ENCODE measurements at places on chromosomes 3 and 15. TPM values are rescaled to one million over a fixed set of nuclear protein-coding genes. Genes with fewer than 3 reads are reported as not detected.

DNA sequence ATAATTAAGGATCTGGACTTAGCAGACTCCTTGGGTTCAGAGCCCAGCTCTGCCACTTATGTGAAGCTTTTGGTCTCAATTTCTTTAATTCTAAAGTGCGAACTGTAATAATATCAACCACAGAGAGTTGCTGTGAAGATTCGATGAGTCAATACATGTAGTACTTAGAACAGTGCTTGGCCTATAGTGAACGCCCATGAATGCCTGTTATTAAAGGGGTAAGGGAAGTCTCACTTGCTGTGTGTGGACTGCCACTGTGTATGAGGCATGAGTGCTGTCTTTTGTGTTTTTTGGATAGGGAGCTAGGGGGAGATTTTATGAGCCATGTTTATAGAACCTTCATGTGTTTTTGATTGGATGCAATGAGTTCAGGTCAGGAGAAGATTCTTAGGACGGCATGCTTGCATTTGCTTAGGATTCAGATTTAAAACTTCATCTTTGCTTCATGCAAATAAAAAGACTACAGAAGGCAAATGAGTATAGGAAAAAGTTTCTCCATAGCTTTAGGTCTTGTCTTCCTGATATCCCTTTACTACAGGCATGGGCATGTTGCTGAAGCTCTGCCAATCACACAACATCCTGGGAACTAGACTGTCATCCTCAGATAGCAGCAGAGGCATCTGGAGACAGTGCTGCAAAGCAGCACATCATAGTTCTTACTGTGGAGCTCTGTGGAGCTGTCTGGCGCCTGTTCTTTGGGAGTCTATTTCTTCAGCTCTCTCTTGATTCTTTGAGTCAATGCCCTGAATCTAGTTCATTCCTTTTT lies 50.0 kb downstream of the PLS1 start:
- H3K36me3 ChIP-seq, result no peaks in the 10 kb centered on the region
- H3K27me3 ChIP-seq, result no peaks in the 10 kb centered on the region
- no peak overlapping the region for H3K4me3 ChIP-seq
- DNase-seq, result no peak
- no peak overlapping the region for H3K27ac ChIP-seq

DNA sequence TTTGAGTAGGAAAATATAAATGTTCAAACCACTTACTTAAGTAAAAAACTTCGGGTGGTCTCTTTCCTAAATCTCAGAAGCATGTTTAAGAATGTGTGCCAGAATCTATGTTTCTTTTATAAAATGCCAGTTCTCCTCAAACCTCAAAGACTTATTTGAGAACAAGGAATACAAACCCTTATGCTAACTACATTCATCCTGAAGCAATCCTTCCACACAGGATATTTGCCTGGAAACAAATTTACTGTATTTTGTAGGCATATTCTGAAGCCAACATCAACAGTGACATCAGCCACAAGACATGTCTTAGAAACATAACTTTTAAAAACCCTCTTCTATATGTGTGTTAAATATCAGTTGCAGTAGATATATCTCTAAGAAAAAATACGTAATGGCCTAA lies 1077.0 kb downstream of the ROBO1 start:
- H3K4me1 ChIP-seq, result no peaks in the 10 kb centered on the region
- DNase-seq, result no peak
- H3K27ac ChIP-seq, result no peak overlapping the region
- no peak overlapping the region for H3K4me3 ChIP-seq
- no peaks in the 10 kb centered on the region for H3K36me3 ChIP-seq

GRCh38 chr3:43695863-43696262 lies 5.1 kb downstream of the ABHD5 start:
- peaks cover 5% of the 10 kb centered on the region for H3K4me1 ChIP-seq
- peaks cover under 1% of the 10 kb centered on the region for H3K36me3 ChIP-seq
- H3K27me3 ChIP-seq, result no peaks in the 10 kb centered on the region

- no peaks in the 10 kb centered on the region for H3K4me1 ChIP-seq
- H3K27ac ChIP-seq, result no peak overlapping the region
- H3K36me3 ChIP-seq, result no peaks in the 10 kb centered on the region
- no peak overlapping the region for H3K4me3 ChIP-seq
- no peak for DNase-seq
Observed at GRCh38 chr15:42110367-42110766, 16.0 kb upstream of the PLA2G4D start.

DNA sequence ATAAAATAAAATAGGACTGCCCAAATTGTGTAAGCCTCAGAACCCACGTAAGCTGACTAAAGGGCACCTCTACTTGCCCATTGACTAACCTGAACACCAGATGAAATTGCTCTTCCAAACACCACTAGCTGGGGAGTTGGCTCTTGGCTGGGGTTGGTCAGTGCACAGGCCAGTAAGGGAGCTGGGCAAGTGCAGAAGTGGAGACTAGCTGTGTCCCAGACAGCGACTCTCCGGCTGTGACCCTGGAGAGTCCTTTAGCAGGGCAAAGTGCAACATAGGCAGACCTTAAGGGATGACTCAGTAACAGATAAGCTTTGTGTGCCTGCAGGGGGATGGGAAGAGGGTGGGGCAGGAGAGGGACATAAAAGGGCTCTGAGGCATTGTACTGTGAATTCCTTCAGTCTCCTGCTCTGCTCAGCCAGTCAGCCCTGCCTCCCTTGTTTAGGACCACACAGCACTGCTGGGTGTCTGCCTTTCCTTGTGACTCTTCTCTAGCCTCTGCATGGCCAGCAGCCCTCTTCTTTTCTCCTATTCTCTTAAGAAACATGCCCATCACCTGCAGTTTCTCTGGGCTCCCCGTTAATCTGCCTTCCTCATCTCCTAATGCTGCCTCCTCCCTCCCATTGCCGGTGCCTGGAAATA lies 13.2 kb downstream of the NR1I2 start:
- H3K4me1 ChIP-seq, result no peaks in the 10 kb centered on the region
- no peaks in the 10 kb centered on the region for H3K27me3 ChIP-seq
- no peaks in the 10 kb centered on the region for H3K36me3 ChIP-seq

DNA sequence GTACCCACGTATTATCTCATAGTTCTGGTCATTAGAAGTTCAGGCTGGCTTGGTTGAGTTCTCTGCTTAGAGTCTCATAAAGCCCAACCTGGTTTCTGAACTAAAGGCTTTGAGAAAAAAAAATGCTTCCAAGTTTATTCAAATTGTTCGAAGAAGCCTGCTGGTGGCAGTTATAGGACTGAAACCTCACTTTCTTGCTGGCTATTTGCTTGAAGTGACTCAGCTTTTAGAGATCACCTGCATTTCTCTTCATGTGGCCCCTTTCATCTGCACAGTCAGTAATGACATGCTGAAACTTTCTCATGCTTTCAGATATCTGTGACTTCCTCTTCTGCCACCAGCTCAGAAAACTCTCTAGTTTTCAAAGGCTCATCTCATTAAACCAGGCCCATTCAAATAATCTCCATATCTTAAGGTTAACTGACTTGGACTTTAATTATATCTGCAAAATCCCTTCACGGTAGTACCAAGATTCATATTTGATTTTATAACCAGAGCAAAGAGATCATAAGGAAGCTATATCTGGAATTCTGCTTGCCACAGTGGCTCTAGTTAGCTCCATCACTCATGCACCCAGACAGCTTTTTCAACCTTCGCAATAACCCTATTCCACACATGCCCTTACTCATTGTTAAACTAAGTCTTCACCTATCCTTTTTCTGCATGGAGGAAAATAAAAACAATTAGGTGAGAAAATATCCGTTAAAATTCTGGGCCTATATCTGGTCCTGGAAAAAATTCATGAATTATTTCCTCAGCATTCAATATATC lies 433.8 kb upstream of the CBLB start:
- H3K36me3 ChIP-seq, result no peaks in the 10 kb centered on the region
- H3K27me3 ChIP-seq, result no peaks in the 10 kb centered on the region
- H3K4me3 ChIP-seq, result no peak overlapping the region
- H3K27ac ChIP-seq, result no peak overlapping the region
- no peak for DNase-seq
- peaks cover 3% of the 10 kb centered on the region for H3K4me1 ChIP-seq

DNA sequence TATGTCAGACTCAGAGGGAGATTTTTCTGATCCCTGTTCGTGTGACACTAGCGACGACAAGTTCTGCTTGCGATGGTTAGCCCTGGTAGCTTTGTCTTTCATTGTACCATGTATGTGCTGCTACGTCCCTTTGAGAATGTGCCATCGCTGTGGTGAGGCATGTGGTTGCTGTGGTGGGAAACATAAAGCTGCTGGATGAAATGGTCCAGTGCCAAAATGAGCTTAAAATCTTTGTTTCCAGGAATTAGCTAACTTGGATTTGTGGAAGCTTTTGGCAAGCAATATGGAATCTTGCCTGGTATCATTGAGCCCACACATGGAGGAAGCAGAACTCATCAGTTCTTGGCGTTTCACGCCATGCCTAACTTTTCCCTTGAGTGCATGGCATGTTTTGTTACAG lies 98.8 kb downstream of the SPRED1 start:
- H3K27me3 ChIP-seq, result no peaks in the 10 kb centered on the region
- DNase-seq, result no peak
- peaks cover 3% of the 10 kb centered on the region for H3K36me3 ChIP-seq
- H3K27ac ChIP-seq, result no peak overlapping the region

DNA sequence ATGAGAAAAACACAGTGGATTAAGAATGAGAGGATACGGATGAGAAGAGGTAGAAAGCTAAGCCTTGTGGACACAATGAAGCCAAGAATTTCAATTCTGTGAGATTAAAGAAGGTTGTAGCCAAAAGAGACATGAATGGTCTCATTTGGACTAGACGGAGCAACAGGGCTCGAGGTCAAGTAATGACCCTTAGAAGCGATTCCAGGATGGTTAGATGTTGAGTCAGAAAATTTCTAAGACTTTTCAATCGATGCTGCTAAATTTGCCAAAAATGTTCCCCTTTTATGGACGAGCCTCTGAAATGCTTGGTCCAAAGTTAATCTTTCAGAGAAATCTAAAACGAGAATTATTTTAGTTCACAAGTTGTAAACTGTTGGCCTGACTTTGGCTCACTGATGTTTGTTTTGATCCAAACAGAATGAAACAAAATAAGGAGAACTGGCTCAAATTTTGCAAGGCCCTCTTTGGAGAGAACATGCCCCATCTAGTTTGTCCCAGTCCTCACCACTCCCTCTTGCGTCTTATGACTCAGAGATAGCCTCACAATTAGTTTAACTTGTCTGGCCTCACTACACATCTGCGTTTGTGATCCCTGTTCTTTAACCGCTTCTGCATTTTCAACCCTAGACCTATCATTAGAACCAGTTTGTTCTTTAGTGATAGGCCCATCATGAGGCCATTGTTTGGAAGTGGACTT lies 235.5 kb downstream of the PDZRN3 start:
- no peak for DNase-seq
- H3K27ac ChIP-seq, result no peak overlapping the region
- H3K4me3 ChIP-seq, result no peak overlapping the region

DNA sequence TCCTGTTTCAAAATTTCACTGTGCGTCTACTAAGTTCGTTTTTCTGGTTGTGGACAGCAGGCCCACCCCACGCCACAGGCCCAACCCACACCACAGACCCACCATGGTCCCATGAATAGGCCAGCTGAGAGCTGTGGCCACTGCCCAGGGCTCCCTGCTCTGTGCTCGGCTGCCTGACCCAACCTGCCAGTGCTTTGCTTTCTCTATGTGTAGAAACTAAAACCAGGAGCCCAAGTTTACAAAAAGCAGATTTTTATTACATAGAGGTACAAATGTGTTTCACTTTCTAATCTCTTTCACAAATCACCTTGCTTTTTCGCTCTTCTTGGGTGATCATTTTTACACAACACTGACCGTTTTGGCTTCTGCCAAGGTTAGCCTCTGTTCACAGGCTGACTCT lies 69.1 kb downstream of the HERC2 start:
- no peak overlapping the region for H3K27ac ChIP-seq
- no peak for DNase-seq
- H3K36me3 ChIP-seq, result peaks cover 66% of the 10 kb centered on the region
- no peak overlapping the region for H3K4me3 ChIP-seq

SPTSSB gene
- not detected for total RNA-seq

UNC13C gene
- 2.0 TPM for total RNA-seq

DNA sequence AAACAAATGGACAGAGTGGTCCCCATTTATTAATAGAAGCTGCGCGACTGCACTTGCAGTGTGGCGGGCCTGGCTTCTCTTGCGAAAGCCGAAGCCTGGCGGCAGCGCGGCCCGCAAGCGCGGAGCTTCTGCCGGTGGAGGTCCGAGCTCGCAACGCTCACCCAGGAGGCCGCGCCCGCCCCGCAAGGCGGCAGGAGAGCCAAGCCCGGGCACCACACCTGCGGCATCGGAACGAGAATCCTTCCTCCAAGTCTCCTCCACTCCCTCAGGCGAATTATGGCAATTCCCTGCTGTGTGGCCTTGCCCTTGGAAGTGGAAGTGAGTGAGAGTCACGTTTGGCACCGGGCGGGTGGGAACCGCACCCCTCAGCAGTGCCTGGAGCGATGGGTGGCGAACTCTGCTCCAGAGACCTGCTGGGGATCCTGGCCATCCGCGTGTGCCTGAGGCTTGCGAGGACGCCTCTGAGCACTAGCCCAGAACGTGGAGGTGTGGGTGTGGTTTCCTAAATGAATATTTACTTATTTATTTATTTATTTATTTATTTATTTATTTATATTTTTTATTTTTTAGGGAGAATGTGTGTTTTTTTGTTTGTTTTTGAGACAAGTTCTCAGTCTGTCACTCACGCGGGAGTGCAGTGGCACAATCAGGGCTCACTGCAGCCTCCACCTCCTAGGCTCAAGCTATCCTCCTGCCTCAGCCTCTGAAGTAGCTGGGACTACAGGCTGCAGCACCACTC lies 133.7 kb upstream of the UBE2E1 start:
- H3K36me3 ChIP-seq, result no peaks in the 10 kb centered on the region
- no peak for DNase-seq
- H3K27ac ChIP-seq, result no peak overlapping the region
- H3K27me3 ChIP-seq, result no peaks in the 10 kb centered on the region
- H3K4me3 ChIP-seq, result peak overlapping the region; percentile 71

DNA sequence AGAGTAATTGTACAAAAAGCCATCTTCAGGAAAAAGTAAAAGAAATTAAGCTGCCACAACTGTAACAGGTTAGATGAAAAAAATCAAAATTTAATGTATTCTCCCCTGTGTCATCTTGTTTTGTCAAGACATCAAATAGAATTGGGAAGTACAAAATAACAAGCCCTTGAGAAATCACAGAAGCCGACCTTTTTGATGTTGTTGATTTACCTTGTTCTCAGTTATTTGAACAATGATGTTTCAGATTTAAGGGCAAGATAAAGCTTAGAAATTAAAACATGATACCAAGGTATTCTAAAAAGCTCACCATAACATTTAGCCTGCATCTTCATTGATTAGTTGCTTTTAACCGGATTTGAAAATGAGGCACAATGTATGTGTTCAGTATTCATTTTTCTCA lies 523.0 kb downstream of the FOXP1 start:
- DNase-seq, result no peak
- peak overlapping the region; percentile 98 for H3K27ac ChIP-seq

- H3K27me3 ChIP-seq, result no peaks in the 10 kb centered on the region
- peaks cover 27% of the 10 kb centered on the region for H3K4me1 ChIP-seq
- H3K36me3 ChIP-seq, result no peaks in the 10 kb centered on the region
- peak overlapping the region; percentile 97 for H3K4me3 ChIP-seq
Observed at GRCh38 chr3:122513386-122514122, 1.2 kb downstream of the KPNA1 start.

CD200 gene
- 3.6 TPM for total RNA-seq

PTH1R gene
- 10.3 TPM for total RNA-seq

STRIT1 gene
- not detected for total RNA-seq

All from ascending aorta (tissue), 2 donors.